ENCODE measurements at places on chromosomes 11 and 22. TPM values are rescaled to one million over a fixed set of nuclear protein-coding genes. Genes with fewer than 3 reads are reported as not detected.

TAF6L gene
- 8.0 TPM for total RNA-seq

- no peak for DNase-seq
Measured at GRCh38 chr11:2917842-2918490, 11.3 kb downstream of the PHLDA2 start.

GRCh38 chr11:116773203-116774097, 663 bp upstream of the BUD13 start:
- no peak for DNase-seq

- no peak for DNase-seq
Measured at GRCh38 chr11:47944632-47945031, 35.7 kb upstream of the PTPRJ start.

DNA sequence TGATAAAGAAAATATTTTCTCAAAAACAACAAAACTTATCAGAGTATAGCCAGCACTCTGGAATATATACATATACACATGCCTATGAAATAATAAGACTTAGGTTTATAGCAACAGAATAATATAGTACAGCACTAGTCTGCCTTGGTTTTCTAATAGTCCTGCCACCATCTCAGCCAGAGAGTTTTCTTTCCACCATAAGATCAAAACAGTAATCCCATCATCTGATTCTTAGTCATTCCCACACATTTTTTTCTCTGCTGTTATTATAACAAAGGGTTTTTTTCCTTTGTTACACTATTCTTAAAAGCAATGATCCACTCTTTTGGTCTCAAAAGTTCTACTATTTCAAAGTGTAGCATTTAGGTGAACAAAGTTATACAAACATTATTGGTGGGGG, 15.1 kb downstream of the MTMR2 start:
- no peak for DNase-seq

GRCh38 chr11:131907371-131907770, 537.0 kb downstream of the NTM start:
- no peak for DNase-seq

GRCh38 chr11:100546714-100547113, 140.4 kb upstream of the ARHGAP42 start:
- DNase-seq, result no peak

DNA sequence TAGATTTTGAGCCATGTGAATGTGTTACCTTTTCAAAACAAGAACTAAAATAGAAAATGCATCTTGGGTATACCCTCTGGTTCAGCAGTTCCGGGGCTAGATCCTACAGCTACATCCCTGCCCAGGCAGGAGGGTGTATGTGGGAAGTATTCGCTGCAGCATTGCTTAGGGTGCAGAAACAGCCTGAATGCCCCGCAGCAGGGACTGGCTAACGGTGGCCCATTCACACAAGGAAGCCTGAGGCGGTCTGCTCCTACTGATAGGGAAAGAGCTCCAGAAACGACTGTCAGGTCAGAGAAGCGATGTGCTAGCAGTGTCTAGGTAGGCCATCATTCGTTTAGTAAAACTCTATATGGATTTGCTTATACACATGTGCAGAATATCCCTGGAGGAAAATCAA, 9.9 kb upstream of the RASL10A start:
- no peak for DNase-seq

Measured in left ventricle myocardium inferior (tissue), 1 donor.